ENCODE measurements at places on chromosomes 3 and 15.
A peak's percentile ranks its signal among the peaks of the same experiment; 100 is the strongest.

DNA sequence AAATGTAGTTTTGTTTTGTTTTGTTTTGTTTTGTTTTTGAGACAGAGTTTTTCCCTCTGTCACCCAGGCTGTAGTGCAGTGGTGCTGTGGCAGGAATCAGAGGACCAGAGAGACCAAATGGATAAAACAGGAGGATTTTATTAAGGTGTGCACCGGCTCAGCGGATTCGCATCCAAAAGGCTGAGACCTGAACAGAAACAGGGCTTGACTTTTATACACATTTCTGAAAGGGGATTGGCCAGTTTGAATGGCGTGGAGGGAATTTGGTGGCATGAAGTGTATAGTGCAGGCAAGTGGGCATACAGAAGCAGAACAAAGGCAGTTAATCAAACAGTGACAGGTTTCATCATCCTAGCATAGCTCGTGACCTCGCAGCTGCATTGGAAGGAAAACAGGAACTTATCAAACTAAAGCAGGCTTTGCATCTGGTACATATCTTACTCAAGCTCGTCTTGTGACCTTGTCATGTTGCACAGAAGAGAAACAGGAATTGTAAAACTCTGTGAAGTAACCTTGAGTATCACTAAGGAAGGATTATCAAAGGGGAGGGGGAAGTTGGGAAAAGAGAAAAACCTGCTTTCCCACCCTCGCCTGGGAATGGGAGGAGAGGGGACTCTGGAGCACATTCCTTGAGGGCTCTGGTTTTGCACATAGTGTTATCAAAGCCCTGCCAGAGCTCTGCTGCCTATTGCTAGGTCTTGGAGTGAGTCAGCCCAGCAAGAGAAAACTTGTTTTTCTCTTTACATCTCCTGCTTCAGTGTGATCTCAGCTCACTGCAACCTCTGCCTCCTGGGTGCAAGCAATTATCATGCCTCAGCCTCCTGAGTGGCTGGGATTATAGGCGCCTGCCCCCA is 38.5 kb downstream of the C3orf62 start:
- no peak for DNase-seq

GRCh38 chr15:80684697-80685096 is 10.4 kb upstream of the ABHD17C start:
- no peak for DNase-seq

- DNase-seq: no peak
Measured at GRCh38 chr15:41566121-41566885, 7.3 kb downstream of the TYRO3 start.

DNA sequence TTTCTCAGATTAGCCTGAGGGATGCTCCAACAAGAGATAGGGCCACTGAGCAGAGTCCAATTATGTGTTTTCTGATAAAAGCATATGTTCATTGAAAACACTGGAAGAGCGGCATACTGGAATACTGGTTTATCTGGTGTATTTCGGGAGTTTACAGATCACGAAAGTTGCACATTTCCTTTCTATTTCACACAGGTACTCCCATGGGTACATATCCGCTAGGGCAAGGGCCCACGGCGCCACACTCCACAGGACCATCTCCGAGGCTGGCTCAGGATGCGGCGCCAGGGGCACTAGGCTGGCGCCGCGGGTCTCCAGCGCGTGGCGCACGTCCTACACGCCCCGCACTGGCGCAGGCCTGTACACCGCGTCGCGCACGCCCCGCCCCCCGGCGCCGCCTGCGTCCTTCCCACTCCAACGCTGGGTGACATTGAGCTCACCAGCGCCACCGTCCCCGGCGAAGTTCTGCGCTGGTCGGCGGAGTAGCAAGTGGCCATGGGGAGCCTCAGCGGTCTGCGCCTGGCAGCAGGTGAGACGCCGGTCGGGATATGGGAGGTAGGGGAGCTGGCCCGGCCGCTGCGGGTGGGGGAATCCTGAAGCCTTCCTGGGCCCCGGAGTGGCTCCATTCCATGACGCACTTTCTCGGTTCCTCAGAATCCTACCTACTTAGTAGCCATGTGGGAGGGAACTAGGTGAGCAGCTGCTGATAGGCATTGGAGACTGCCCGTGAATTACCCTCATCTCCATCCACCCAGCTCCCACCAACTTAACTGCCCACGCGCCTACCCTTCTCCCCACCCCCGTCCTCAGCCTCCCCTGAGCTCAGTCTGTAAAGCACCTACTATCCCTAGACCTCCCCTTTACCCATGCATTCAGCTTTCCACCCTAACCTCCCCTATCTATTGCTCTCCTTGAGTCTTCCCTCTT is at the start of gene FAM162A:
TSS of gene FAM162A (plus strand) at position 412 of the 927 bp plus-strand sequence. CDS start at position 496, 84 bp downstream.
- peak; percentile 92 for DNase-seq

DNA sequence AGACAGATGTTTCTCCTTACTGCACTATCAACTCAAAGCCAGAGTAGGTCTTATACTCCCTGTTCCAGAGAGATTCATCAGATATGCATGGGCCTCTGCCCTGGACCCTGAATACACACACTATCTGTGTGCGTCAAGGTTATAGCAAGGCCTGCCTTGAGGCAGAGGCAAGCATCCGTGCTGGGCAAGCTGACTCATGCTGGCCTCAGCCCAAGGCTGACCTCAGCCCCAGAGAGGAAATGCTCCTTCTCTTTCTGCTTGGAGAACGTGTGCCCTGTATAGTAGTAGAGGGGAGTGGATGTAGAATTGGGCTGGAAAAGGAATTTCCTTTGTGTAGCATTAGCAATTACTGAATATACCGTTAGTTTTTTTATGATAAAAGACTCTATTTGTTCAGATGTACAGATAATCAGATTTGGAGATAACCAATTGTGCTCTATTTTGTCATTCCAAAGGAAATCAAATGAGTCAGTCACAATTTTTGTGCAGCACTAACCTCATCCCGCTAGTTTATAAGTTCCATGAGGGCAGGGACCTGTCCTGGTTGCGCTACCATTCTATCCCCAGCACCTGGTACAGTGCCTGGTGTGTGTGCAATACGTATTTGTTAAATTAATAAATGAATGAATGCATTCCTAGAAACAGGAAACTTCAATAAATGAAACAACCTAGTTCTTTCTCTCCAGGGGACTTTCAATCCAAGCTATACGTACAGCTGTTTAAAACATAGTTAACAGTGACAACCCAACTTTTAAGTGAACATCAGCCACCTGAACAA is 13.3 kb upstream of the PAQR9 start:
- DNase-seq: peak; percentile 80

- DNase-seq: no peak
Measured at GRCh38 chr3:5059782-5060181, 62.3 kb upstream of the ARL8B start.

DNA sequence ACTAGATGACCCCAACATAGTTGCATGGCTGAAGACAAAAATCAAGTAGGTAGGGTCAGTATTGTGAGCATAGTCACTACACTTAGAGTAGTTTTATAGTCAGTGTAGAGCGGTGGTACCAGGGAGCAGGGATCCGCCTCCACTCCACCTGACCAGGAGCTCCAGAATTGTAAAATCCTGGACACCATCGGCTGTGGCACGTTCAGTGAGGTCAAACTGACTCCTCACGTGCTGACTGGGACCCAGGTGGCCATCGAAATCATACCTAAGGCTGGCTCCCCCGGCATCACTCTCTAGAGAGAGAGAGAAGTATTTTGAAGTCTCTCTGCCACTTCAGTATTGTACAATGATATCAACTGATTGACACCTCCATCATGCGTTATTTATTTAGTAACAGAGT is 59.7 kb upstream of the TAMM41 start:
- DNase-seq: no peak

GRCh38 chr3:194384569-194385001 is 14.5 kb downstream of the GP5 start:
- no peak for DNase-seq

DNA sequence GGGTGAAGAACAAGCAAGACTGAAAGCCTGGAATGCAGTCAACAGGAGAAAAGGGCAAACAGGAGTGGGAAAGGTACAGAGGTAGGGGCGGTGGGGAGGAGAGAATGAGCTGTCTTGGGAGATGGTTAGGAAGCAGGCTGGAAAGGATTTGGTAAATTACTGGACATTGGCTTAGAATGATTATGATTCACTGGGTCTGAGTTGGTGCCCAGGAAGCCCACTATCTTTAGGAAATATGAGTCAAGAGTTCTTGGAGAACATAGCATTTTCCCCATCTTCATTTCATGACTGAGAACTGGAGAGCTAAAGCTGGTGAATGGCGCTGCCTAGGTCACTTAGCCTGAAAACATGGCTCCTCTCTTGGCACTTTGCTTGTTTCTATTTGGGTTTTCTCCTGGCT is 74.7 kb upstream of the C3orf80 start:
- DNase-seq: no peak

DNA sequence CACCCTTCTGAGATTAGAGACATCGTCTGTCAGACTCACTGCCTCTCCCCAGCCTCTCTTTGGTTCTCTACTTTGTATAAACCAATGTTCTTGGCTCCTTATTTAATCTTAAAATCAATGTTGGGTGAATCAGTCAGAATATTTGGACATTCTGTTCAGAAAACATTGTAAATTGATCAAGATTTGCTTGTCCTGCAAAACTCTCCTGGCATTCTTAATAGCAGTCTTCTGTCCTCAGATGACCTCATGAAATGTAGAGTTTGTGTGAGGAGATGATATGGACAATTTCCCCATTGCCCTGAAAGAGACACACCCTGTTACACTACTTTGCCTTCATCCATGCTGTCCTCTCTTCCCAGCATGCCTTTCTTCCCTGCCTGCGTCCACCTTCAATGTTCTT is 33.6 kb downstream of the CD200R1L start:
- no peak for DNase-seq

Data from SW 1271 (cell line).